ENCODE measurements at places on chromosomes 7 and 10.
A peak's percentile ranks its signal among the peaks of the same experiment; 100 is the strongest.

DNA sequence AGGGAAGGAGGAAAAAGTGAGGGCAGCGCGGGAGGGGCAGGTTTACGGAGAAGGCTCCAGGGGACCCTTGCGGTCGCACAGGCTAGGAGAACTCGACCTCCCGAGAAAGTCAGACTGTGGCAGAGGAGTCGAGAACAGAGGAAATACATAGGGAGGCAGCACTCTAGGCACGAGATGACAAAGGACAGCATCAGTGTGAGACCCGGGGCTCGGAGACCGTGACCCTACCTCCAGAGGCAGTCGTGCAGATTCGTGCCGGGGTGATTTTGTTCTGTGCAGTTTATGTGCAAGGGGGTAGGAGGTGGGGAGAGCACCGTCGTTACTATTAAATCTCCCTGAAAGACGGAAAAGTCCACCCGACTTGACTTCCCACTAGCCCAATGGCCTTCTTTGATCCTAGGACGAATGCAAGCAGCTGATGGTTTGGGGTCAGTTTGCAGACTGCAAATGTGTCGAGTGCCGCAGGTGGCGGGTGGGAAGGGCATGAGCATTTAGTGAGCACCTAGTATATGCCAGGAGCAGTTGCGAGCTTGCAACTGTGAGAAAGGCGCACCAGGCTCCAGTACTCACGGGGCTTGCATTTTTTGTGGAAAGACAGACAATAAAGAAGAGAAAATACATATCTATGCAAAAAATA, 674 bp upstream of the OSBPL3 start:
- peak; percentile 64 for DNase-seq

GRCh38 chr7:91243591-91244301, 20.5 kb upstream of the FZD1 start:
- no peak for DNase-seq

- DNase-seq, result no peak
These were observed 7.9 kb upstream of the ATE1 start for GRCh38 chr10:121935702-121936101.

GRCh38 chr10:19947656-19948055, 131.4 kb downstream of the PLXDC2 start:
- DNase-seq, result no peak

DNA sequence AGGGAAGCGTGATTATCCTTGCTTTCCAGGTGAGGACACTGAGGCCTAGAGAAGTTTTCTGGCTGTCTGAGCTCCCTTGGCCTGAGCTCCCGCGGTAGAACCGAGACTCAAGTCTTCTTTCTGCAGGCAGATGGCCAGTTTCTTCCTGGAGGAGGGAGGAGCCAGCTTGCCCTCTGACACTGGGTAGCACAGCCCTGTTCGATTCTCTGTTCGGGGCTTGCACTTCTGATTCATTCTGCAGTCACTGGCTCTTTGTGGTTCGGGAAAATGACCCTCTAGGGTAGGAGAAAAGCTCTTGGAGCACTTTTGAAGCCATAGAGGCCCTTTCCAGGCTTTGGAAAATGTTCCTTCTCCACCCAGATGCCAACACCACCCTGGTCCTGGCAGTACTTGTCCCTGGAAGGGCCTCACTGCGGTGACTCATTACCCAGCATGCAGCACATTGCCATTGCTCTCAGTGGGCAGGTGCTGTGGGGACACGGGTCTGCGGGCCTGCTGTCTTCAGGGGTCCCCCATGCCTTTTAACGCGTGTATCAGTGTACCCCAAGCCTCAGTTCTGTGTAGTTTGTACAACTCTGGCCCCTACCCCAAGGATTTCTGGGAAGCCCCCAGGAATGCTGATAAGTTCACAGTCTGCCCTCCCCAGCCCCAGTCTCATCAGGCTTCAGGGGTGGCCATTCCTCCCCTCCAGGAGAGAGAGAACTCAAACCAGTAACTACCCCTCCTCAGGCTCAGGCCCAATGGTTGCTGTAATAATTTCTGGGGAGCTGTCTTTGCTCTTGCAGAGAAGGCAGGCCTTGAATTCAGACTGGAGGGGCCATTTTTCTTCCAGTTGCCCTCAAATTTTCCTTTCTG, 11.9 kb downstream of the CHST3 start:
- DNase-seq, result no peak

- no peak for DNase-seq
These were observed 137.3 kb downstream of the ELMO1 start for GRCh38 chr7:37311355-37311754.

DNA sequence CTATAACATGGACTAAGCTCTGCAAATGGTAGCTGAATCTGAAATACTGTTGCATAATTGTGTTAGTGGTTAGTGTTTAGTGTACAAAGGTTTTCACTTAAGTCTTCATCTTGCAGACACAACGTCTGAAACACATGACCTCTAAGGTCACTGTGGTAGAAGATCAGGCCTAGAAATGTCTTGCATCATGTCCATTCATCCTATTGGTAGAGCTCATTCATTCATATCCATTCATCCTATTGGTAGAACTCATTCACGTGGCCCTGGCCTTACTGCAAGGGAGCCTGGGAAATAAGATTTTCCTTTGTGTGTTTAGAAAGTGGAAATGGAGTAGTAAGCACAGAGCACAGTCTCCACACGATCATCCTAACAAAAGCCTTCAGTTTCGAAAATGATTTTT, 485.8 kb downstream of the PLXNA4 start:
- no peak for DNase-seq

- no peak for DNase-seq
These were observed 19.6 kb downstream of the NOC3L start for GRCh38 chr10:94343151-94343550.

GRCh38 chr7:90817846-90818245, 221.7 kb downstream of the CDK14 start:
- no peak for DNase-seq

DNA sequence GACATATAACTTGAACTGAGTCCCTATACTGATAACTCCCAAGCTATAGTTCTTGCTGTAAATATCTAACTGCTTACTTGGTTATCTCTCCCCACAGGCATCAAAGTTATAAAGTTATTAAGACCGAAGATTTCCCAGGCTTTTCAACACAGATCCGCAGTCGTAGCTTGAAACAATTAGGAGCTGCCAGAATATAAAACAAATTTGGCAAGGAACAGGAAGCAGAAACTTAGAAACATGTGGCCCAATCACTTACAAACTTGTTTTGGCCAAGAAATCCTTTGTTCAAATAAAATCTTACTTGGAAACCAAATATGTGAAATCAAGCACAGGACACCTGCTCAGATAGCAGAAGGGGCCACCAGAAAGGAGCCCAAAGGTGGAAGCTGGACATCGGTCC, 9.0 kb downstream of the SLC16A12 start:
- DNase-seq, result no peak

GRCh38 chr10:22624287-22624738, 90.1 kb downstream of the PIP4K2A start:
- no peak for DNase-seq

- DNase-seq, result no peak
These were observed 292.5 kb downstream of the GALNT17 start for GRCh38 chr7:71424166-71425035.

Measured in NCI-H748 treated with DMSO at 0.1 percent for 48 hours (cell line).